Choroid plexus epithelial cell (primary cell): ENCODE measurements at places on chromosomes 7 and 10.

DNA sequence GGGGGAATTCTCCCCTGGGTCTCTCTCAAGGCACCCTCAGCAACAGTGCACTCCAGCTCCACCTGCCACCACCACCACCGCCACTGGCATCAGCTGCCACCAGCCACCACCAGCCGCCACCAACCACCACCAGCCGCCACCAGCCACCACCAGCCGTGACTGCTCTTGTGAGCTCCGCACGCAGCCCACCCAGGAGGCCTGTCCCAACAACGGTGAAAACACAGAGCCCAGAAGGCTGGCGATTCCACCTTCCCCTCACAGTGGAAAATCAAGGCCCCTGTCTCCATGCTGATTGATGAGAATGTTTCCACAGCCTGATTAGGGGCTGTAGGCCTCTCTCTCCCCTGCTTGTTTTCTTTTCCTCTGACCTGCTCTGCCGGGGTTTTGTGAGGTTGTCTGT is 41.1 kb downstream of the COBL start:
- DNase-seq = no peak

DNA sequence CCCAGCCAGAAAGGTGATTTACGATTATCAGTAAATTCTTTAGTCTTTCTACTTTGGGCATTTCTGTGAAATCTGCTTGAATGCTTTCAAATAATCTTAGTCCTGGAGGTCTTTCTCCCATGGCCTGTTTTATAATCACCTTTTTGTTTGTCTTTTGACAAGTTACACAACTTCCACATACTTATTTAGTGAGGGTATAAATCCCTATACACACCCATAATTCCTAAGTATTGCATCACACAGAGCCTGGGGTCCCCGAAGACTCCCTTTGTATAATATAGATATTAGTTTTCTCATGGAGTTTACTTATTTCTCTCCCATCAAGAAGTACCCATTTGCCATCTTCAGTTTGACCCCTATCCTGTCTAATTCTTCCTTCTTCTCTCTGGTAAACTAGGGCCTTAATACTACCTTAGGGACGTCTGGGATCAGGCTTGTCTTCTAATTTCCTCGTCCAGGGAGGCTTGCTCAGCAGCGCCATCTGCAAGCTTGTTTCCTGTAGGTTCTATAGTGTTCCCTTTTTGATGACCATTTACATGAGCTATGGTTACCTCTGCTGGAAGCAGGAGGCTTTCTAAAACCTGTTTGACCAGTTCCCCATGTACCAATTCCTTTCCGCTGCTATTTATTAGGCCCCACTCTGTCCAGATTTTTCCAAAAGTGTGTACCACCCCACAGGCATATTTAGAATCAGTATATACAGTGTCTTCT is 8.1 kb downstream of the DNAH11 start:
- no peak for DNase-seq

GRCh38 chr10:86207226-86207625 is 159.4 kb downstream of the GRID1 start:
- no peak for DNase-seq

DNA sequence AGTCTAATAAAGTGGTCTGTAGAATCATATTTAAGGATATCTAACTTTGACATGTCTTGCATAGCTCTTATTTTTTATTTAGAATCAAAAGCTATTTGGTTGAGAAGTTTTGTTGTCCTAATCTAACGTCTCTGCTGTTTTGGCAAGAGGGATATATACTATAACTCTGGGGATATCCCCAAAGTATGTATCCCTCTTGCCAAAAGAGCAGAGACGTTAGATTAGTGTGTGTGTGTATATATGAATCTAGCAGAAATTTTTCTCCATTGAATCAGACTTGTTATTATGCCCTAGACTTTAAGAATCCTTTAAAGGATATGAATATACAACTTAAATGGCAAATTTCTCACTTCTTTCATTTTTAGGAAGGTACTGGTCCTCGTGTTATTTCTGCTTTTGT is 9.6 kb downstream of the SMC3 start:
- DNase-seq = no peak

DNA sequence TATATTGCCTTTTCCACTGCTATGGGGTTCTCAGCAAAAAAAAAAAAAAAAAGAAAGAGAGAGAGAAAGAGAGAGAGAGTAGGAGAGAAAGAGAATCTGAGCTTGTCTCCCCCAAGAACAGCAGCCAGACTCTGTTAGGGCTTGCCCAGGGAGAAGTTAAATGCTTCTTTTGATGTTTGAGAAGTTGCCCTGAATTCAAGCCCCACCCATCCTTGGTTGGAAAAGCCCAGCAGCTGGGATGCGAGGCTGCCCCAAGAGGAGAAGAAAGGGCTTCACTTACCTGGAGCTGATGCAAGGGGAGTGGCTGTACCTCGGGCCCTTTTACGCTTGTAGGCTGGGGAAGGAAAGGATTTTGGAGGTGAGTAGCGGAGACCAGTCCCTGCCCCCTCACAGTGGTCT is 20.9 kb upstream of the MGMT start:
- no peak for DNase-seq

GRCh38 chr10:117112220-117112619 is 25.9 kb downstream of the VAX1 start:
- peak; percentile 20 for DNase-seq

GRCh38 chr10:30510184-30510931 is 76.4 kb downstream of the MAP3K8 start:
- peak; percentile 81 for DNase-seq

- DNase-seq = no peak
These were observed 113.4 kb downstream of the ST7 start for GRCh38 chr7:117066668-117067067.

DNA sequence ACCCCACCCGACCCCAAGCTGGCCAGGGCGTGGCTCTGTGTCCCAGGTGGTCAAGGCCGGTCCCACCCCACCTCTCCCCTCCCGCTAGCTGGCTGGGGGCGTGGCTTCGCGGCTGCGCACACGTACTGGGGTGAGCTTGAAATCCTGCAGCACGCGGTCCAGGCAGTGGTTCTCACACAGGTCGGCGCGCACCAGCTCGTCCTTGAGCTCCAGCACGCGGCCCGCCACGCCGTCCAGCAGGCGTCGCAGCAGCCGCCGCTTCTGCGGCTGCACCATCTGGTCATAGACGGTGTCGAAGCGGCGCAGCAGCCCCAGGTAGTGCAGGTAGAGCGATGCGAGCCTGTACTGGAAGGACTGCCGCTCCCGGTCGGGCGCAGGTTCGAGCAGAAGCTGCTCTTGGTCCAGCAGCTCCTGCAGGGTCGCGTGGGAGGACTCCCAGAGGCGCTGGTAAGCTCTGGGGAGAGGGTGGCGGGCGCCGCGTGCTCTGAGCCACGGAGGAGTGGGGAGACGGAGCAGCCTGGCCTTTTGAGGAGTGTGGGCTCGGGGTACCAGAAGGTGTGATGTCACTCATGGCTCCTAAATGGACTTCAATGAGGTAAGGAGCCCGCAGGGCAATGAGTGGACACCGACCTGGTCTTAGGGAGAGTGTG is 5.8 kb downstream of the H2BK1 start:
- no peak for DNase-seq

- peak; percentile 62 for DNase-seq
These were observed 6.5 kb upstream of the C10orf105 start for GRCh38 chr10:71725998-71726579.

- DNase-seq = peak; percentile 94
These were observed 2.1 kb upstream of the BNIP3 start for GRCh38 chr10:131983780-131984179.

GRCh38 chr7:33258491-33258951 is 129.2 kb downstream of the BBS9 start:
- peak; percentile 47 for DNase-seq

GRCh38 chr7:55975988-55976633 is 11.7 kb downstream of the NIPSNAP2 start:
- DNase-seq = no peak

DNA sequence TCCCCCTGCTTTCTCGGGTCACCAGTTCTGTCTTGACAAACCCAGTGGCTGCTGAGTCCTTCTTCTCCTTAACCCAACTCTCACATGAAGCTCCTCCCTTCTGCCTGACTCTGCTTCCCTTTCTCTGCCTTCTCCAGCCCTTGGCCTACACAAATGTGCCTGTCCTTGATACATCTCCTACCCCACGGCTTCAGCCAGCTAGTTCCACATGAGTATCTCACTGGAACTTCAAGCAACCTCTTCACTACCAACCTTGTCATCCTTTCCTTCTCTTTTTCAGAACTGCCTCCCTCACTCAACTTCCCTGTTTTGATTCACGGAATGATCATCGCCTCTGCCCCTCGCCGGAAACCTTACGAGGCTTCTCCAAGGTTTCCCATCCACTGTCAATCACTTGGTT is 55.9 kb downstream of the PDIA4 start:
- DNase-seq = no peak

GRCh38 chr7:22195397-22196172 is 161.4 kb downstream of the RAPGEF5 start:
- DNase-seq = no peak

DNA sequence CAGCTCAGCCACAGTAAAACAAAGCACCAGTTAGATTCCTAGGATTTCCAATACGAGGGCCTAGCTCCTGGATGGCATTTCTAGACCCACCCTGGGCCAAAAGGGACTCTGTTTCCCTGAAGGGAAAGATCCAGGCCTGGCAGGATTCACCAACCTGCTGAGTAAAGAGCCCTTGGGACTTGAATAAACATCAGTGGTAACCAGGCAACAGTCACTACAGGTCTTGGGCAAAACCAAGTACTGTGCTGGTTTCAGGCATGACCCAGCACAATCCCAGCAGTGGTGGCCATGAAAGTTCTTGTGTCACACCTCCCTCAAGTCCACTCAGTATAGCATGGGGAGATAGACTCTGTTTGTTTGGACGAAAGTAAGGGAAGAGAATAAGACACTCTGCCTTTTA is 31.0 kb upstream of the STARD3NL start:
- DNase-seq = peak; percentile 6

DNA sequence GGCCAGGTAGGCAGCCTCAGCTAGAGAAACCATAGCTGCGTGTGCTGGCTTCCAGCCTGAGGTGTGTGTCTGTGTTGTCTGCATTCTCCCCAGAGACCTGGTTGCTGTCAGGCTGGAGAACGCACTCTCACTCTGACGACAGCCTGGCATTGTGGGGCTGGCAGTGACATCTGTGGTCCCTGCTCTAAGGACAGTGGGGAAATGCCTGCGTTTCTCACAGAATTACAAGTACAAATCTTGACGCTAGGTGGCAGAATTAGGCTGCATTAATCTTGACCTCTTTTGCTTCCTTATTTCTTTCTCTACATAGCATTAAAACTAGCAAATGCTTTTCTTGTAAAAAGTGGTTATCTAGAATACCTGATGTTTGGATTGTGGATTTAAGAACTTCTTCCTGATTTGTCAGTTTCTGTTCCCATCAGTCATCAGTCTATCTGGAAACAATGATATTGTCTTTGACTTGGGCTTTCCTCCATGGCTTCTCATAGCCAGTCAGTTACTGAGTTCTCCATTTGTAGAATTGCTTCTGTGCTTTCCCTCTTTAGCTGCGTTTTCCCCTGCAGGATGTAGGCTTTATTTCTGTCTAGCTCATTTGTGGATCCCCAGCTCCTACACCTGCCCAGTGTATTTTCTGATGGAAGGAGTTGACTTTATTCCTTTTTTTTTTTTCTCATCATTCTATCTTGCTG is 86.0 kb downstream of the FANK1 start:
- peak; percentile 79 for DNase-seq

GRCh38 chr7:21305455-21306235 is 122.2 kb upstream of the SP4 start:
- no peak for DNase-seq

DNA sequence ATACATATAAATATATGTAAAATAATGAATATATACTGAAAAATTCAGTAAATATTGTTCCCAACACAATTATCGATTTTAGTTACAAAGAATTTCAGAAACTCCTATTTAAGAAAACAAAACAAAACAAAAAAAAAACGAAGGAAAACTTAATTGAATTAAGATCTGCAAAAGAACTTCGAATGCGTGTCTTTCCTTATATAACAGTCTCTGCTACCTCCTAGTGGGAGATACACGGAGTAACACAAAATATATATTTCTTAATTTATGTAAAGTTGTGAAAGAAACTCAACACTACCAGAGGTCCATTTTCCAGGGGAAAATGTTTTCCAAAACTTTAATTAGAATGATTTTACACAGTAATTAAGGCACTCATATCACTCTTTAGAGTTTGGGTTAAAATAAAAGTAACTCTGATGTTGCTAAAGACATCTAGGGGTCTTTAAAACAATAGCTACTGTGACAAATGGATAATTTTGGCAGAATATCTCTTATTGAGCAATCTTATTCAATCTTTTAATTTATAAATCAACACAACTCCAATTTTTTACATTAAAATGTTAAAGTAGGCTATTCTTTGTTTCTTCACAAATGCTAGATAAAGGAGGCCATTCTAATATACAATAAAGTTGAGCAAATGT is 41.6 kb downstream of the NEBL start:
- DNase-seq = peak; percentile 72

GRCh38 chr7:3482147-3482921 is 181.3 kb downstream of the SDK1 start:
- peak; percentile 81 for DNase-seq
